ENCODE measurements at places on chromosomes 6 and 20.

DNA sequence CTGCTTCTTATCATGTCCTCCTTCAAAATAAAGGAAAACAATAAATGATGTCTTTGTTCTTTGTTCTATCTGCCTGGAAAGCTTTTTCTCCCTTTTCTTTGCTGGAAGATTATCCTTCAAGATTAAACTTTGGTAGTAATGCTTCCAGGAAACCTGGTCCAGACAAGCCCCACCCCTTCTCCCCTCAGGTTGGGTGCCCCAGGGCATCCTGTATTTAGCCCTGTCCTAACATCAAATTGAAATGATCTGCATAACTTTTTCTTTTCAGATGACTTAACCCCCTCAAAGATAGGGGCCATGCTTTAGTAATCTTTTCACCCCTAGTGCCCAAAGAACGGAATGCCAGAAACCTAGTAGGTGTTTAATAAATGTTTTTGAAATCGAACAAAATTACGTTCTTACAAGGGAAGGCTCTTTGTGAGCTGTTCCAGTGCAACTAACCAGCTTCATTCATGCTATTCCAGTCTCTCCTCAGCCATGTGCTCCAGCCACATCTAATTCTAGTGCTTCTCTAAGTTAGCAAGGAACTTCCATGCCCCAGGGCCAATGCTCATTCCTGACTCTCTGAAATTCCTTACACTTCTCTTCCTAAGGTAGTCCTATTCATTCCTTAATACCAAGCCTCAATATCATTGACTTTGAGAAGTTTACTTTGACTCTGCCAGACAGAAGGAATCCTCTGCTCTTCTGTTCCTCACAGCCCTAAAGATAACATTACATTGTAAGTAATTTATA is 135.6 kb upstream of the BACH2 start:
- no peak for DNase-seq

DNA sequence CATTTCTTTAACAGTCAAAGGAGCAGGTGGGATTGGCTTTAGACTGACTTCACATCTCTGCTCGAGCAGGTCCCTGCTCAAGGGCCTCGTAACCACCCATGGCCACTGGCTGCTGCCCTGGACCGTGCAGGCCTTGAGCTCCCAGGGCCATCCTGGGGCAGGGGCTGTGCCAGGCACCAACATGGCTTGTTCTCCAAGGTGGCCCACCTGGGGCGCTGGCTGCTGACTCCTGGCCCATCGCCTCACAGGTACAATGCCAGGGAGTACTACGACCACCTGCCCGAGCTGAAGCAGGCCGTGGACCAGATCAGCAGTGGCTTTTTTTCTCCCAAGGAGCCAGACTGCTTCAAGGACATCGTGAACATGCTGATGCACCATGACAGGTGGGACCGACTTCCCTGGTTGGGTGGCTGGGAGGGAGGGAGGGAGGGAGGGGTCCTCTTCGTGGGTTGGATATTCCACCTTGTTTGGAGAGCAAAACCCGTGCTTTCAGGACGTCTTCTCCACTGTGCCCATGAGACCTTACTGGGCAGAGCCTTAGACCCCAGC is 46.1 kb downstream of the PYGB start:
- no peak for DNase-seq

- DNase-seq = no peak
Observed at GRCh38 chr6:16602035-16602434, 159.2 kb downstream of the ATXN1 start.

DNA sequence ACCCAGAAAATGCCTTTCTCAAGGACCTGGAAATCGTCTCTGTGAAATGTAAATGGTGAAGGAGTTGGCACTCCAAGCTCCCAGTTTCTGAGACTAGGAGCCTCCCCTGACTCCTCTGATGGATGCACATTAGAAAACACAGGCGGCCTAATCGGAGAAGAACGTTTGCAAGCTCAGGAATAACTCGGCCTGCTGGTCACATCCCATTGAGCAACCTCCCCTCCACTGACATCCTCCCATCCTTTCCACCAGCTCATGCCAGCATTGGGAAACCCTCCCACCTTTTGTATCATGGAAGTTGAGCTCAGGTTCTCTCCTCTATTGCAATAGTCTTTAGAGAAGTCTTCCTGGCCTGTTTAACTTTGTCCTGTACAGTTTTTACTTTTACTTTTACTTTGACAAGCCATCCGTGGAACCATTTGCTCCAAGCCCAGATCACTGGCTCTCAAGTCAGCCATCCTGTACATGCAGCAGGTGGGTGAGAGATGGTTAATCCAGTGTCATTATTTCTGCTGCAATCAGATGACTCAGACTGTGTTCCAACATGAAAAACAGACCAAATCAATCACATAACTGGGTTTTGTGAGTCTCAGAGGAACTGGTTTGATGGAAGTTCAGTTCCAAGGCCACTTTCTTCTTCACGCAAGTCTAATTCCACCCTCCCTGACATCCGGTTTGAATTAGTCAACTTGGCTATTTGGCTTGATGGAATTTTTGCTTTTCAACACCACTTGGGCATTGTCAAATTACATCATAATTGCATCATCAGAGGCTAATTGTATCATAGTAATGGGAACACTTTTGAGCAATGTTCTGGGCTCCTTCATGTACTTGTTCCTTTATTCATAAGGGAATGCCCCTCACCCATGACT is 619.4 kb upstream of the CDH4 start:
- no peak for DNase-seq

DNA sequence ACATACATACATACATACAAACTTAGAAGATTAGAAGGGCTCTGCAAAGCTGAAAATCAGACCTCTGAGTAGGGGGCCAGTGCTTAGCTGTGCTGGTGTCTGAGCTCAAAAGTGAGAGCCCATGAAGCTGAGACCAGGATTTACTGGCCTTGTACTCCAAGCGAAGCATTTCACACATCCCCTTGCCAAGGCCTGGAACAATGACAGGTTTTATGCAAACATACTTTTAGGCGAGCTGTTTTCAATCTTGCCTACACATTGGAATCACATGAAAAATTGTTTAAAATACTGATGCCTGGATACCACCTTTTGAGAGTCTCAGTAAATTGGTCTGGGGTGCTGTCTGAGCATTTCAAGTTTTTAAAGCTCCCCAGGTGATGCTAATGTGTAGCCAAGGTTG is 80.9 kb upstream of the SRSF6 start:
- DNase-seq = no peak

DNA sequence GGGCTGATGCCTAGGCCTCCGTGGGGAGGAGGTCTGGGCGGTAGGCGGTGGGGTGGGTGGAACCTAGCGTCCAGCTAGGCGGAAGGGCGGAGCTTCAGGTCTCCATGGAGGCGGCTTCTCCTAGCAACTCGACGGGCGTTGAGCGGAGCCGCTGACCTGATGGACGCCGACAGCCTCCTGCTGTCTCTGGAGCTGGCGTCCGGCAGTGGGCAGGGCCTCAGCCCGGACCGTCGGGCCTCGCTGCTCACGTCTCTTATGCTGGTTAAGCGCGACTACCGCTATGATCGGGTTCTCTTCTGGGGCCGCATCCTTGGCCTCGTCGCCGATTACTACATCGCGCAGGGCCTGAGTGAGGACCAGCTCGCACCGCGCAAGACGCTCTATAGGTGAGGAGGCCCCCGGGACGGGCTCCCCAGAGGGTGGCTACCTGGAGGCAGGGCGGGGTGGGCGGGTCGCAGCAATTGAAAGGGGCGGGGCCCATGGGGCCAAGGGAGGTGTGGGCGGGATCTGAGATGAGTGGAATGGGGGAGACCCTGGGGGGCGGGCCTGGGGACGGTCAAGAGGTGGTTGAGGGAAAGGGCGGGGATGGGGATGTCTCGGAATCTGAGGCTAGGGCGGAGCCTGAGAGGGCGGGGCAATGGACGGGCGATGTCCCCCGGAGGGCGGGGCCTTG is at the start of gene RSPH9:
Gene RSPH9 (plus strand): TSS at position 97 of the 673 bp plus-strand sequence. CDS start 63 bp downstream, at position 160.
- peak; percentile 43 for DNase-seq

DNA sequence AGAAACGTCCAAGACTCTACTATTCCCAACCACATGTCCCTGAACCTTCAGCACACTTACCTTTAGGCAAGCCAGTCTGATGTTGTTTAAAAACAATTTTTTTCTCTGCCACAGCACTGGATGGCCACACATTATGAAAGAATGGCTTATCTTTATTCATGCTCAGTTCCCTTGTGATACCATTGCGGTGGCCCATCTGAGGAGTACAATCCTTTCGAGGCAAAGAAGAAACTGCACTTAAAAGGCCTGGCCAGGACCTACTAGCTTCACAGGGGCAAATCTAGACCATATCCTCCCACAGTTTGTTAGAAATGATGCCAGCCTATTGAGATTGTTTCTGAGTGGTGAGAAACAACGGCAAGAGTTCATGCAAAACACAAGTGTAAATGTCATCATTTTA is 88.4 kb upstream of the PLEKHG1 start:
- no peak for DNase-seq

DNA sequence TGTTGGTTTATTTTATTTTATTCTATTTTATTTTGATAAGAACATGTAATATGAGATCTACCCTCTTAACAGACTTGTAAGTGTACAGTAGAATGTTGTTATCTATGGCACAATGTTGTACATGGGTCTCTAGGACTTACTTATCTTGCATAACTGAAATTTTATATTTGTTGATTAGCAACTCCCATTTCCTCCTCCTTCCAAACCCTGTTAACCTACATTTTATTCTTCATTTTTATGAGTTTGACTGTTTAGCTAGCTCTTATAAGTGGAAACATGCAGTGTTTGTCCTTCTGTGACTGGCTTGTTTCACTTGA is 37.9 kb upstream of the BCAS1 start:
- no peak for DNase-seq

DNA sequence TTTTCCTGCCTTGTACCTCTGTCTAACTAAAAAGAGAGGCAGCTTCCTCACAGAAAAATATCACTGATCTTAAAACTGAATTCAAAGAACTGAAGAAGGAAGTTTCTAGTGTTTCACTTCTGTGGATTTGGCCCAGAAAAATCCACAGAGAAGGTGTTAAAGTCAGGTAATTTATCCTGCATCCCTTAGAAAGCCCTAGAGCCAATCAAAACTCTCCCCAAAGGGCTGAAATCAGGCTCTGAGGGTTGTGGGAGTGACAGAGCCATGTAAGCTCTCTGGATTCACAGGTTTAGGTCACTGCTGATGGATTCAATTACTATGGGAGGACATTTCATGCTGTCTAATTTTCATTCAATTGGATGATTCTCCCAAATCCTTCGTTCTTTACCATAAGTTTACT is 152.3 kb downstream of the OR2B2 start:
- DNase-seq = no peak

DNA sequence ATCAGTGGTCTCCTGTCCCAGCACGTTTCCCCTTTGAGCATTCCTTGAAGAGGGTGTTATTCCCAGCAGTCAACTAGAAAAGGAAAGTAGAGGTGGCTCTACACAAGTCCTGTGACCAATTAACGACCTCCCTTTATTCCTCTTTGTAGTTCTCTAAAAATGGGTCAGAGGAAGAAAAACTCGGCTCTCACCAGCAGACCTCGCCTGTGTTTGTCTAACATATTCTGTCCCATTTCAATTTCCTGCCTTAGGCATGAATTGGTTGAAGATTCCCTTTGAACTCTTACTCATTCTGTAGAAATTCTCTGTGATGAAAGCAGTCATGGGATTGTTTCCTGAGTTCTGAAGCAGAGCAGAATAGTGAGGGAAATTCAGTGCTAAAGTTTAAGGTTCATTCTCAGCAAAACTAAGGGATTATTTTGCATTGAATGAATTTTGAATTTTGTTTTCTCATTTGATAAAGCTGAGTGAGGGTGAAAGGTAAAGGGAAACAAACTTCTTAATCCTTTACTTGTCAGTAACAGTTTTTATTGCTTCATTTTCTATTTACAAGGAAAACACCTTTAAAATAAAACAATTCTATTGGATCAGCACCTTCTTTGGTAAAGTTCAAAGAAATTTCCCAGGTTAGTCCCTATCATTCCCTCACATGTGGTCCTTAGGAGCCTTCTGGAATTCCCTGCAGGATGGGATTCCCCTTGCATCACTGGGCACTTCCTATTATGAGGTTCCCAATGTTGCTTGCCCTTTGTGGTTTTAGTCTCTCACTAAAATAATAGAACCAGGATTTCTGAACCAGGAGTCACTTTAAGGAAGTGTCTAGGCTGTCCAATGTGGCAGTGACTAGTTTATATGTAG is 105.8 kb downstream of the SLX4IP start:
- peak; percentile 72 for DNase-seq

GRCh38 chr6:31094389-31094881 is 17.9 kb downstream of the C6orf15 start:
- no peak for DNase-seq

GRCh38 chr20:43408848-43409576 is 48.7 kb upstream of the SRSF6 start:
- DNase-seq = no peak

GRCh38 chr6:393391-394221 is 2.1 kb downstream of the IRF4 start:
- no peak for DNase-seq

GRCh38 chr6:20875369-20875963 is 341.2 kb downstream of the CDKAL1 start:
- no peak for DNase-seq

- DNase-seq = peak; percentile 97
Observed at GRCh38 chr6:100300221-100300736, 164.4 kb downstream of the SIM1 start.

DNA sequence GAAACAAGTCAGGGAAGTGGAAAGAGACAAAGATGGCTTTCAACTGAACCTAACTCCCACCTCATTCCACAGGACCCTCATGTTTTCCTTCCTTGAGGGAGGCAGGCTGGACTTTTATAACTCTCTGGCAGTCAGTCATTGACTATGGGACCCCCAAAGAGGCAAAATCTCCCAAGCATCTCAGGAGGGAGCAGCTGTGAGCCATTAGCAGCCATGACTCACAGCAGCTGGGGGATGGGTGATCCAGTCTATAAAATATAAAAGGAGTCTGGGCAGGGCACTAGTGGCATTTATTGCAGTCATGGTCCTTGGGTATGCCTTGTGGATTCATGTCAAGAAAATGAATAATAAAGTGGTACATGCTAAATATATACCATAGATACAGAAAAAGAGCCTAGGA is 387.0 kb upstream of the CHD6 start:
- DNase-seq = no peak

DNA sequence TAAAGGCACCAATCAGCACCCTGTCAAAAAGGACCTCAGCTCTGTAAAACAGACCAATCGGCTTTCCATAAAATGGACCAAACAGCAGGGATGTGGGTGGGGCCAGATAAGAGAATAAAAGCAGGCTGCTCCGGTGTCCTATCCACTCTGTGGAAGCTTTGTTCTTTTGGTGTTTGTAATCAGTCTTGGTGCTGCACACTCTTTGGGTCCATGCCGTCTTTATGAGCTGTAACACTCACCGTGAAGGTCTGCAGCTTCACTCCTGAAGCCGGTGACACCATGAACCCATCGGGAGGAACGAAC is 7.3 kb upstream of the PXDC1 start:
- no peak for DNase-seq

DNA sequence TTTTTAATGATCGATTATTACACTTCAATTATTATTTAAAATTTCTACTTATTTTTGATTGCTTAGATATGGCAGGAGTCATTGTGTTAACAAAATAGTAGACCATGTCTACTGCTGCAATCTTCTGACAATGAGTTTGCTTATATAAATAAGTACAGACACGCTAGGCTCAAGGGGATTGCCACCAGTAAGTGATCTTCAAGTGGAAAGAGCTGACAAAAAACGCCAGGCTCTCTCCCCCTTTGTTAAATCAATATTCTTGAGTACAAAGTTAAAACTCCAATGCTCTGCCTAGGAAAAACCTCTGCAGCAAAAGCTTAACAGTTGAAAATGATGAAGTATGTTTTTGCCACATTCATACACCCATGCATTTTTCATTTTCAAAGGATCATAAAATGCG is 738.1 kb downstream of the HDGFL1 start:
- DNase-seq = no peak

Data from SW 1271 (cell line).